ENCODE measurements at places on chromosomes 1 and 21.

GRCh38 chr1:31658721-31659120, 14.0 kb upstream of the PEF1 start:
- no peak overlapping the region for H3K4me3 ChIP-seq
- no peak for DNase-seq
- H3K4me1 ChIP-seq = no peaks in the 10 kb centered on the region

DNA sequence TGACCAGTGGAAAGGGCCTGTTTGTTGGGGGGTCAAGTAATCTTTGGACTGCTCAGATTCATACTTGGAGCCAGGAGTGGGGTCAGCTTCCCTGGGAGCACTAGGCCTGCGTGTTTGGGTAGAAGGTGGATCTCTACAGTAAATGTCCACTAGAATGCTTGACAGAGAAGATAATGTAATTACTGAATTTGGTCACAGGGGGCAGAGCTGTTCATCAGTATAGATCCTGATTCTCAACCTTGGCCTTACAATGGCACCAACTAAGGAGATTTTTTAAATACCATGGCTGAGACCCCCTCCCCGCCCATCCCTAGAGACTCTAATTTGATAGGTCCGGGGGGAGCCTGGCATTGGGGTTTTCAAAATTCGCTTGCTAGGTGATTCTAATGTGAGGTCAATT, 217.5 kb upstream of the PLXNA2 start:
- no peaks in the 10 kb centered on the region for H3K4me1 ChIP-seq
- H3K4me3 ChIP-seq = no peak overlapping the region
- H3K27ac ChIP-seq = no peak overlapping the region
- no peaks in the 10 kb centered on the region for H3K36me3 ChIP-seq
- H3K27me3 ChIP-seq = peaks cover 3% of the 10 kb centered on the region

GRCh38 chr1:64908575-64908974, 57.8 kb downstream of the JAK1 start:
- no peak overlapping the region for H3K27ac ChIP-seq
- H3K36me3 ChIP-seq = no peaks in the 10 kb centered on the region
- peaks cover 30% of the 10 kb centered on the region for H3K4me1 ChIP-seq
- no peak overlapping the region for H3K4me3 ChIP-seq
- DNase-seq = no peak
- no peaks in the 10 kb centered on the region for H3K27me3 ChIP-seq

DNA sequence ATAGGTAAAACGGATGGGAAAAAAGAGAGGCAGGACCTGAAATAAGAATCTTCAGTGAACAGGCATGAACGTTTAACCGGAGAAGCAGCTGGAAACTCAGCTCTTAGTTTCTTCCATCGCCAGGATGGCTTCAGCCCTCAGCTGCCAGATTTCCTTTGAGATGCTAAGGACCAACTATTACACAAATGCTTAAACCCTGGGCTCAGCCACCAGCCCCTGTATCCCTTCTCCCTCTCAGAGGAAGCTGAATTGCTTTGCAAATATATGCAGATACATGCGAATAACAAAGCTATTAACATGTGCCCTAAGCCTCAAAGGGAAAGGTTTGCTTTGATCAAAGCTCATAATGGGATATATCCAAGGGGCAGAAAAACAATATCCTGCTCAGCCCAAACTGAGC, 515.1 kb downstream of the OMA1 start:
- no peaks in the 10 kb centered on the region for H3K27me3 ChIP-seq
- no peak overlapping the region for H3K27ac ChIP-seq
- H3K4me1 ChIP-seq = no peaks in the 10 kb centered on the region
- no peak for DNase-seq
- no peaks in the 10 kb centered on the region for H3K36me3 ChIP-seq

DNA sequence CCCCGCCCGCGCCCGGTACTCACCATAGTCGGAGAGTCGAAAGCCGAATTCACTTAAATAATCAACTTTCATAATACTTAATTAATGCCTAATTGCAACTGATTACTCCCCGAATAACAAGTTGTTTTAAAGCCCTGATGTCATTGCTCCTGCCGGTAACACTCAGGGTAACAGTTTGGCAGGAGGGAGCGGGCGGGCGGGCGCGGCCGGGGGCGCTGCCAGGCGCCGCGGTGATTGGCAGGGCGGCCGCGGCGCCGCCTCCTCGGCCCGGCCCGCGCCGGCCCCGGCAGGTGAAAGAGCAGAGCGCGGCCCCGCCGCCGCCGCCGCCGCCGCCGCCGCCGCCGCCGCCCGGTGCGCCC, 102.2 kb downstream of the CASZ1 start:
- peak overlapping the region; percentile 85 for H3K4me3 ChIP-seq
- peaks cover 10% of the 10 kb centered on the region for H3K4me1 ChIP-seq
- no peaks in the 10 kb centered on the region for H3K36me3 ChIP-seq
- H3K27me3 ChIP-seq = no peaks in the 10 kb centered on the region
- peak overlapping the region; percentile 76 for H3K27ac ChIP-seq

- H3K4me1 ChIP-seq = no peaks in the 10 kb centered on the region
- H3K36me3 ChIP-seq = no peaks in the 10 kb centered on the region
- no peak overlapping the region for H3K4me3 ChIP-seq
- H3K27me3 ChIP-seq = no peaks in the 10 kb centered on the region
- no peak overlapping the region for H3K27ac ChIP-seq
- DNase-seq = no peak
Measured at GRCh38 chr21:45735259-45736000, 91.9 kb downstream of the PCBP3 start.
